SK-N-SH (cell line): ENCODE measurements at places on chromosomes 6 and 20. TPM values are rescaled to one million over a fixed set of nuclear protein-coding genes. Genes with fewer than 3 reads are reported as not detected.

TRIM15 gene
- polyA plus RNA-seq = not detected in 2 replicates

VPS52 gene
- 74.0 and 90.7 TPM in 2 replicates for polyA plus RNA-seq

DNA sequence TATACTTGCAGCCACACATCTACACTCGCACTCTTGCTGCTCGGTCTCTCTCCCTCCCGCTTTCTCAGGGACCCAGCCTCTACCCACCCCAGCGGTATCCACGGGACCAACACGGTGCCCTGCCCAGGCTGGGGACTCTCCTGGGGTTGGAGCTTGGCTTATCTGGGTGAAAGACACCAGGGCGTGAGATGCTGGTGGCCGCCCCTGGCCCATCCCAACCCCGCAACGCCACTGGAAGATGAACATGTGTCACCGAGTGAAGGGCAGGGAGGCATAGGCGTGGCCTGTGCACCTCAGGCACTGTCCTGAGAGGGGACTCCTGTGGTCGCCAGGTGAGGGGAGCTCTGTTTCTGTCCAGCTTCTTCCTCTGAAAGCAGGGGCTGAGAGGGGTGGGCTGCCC, 47.4 kb downstream of the NINL start:
- DNase-seq = no peak

DNA sequence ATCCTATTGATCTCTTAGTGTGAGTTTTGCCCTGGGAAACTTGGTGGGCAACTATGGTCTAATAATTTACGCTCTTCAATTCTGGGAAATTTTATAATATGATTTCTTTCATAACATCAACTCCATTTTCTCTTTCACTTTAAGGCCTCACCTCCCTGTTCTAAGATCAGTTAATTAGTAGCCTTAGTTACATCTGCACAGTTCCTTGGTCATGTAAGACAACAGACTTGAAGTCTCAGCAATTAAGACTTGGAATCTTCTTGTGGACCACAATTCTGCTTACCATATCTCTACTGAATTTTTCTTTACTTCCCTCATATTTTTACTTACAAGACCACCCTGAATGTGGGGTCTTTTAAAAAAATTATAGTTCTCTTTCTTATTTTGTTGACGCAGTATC, 8.7 kb downstream of the ENPP3 start:
- DNase-seq = no peak

DNA sequence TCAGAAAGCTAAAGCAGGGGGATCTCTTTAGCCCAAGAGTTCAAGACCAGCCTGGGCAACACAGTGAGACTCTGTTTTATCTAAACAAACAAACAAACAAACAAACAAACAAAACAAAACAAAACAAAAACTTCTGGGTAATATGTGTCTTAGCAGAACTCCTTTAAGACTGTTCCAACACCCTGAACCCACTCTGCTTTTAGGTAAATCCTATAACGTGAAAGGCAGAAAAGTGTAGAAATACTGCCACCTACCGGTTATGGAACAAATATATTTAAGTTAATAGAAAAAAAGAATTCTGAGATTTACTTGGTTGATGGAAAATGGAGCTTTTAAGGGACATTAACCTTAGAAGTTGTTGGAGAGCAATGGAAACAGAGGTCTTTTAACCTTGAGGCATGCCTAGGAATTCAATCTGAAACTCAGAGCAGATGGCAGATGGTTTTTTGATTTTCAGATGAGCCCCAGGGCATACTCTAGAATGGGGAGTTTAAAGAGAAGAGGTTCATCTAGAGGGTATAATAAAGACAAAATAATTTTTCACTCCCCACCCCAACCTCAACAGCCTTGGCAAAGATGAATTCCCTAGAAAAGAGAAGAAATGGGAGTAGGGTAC, 38.5 kb downstream of the SOD2 start:
- peak; percentile 41 for DNase-seq
